Heart left ventricle (tissue), 16 donors: ENCODE measurements at places on chromosomes 4 and X. TPM values are rescaled to one million over a fixed set of nuclear protein-coding genes. Genes with fewer than 3 reads are reported as not detected.

The H2BW2 gene
- total RNA-seq, result not detected

The METAP1 gene
- 60.1 TPM for total RNA-seq

The ODAPH gene
- not detected for total RNA-seq

The RGN gene
- 15.3 TPM for total RNA-seq

The OTC gene
- total RNA-seq, result not detected

The DSPP gene
- not detected for total RNA-seq

The SPANXA1 gene
- not detected for total RNA-seq

The CCDC120 gene
- 1.3 TPM for total RNA-seq

The SPON2 gene
- total RNA-seq, result 13.0 TPM

GRCh38 chrX:15206306-15206705, 63.6 kb downstream of the ASB9 start:
- DNase-seq, result no peak

GRCh38 chr4:53711926-53712325, 120.6 kb upstream of the LNX1 start:
- DNase-seq, result no peak

- no peak for DNase-seq
Observed at GRCh38 chr4:40458683-40459082, 123.5 kb downstream of the CHRNA9 start.

DNA sequence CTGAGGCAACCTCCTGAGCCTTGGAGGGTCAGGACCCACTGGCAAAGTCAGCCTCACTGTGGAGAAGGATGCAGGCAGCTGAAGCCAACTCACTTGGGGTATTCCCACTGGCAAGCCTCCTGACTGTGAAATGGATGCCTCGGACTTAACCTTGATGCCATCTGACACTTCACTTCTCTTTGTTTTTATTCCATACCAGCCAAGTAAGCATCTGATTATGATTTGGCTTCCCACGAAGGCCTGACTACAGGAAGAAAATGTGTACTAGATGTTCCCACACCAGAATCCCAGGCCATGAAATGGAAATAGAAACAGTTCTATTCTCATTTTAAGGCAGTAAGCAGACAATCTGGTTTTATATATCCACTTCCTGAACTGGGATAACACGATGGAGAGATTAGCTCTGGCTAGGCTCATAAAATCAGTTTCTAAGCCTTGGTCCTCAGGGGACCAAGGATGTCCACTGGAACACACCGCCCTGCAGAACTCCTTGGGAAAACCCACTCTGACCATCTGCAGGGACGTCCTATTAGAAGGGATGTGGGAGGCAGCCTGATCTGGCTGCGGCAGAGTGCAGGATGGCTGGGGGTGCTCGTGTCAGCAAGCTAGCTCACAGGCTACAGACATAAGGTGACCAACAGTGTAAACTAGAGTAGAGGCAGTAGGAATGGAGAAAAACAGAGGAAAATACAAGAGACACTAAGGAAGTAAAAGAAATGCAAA, 89.3 kb downstream of the TSPAN5 start:
- DNase-seq, result no peak

GRCh38 chr4:182640932-182641331, 276.3 kb downstream of the DCTD start:
- DNase-seq, result no peak

GRCh38 chr4:84792366-84793301, 173.9 kb downstream of the WDFY3 start:
- DNase-seq, result no peak

DNA sequence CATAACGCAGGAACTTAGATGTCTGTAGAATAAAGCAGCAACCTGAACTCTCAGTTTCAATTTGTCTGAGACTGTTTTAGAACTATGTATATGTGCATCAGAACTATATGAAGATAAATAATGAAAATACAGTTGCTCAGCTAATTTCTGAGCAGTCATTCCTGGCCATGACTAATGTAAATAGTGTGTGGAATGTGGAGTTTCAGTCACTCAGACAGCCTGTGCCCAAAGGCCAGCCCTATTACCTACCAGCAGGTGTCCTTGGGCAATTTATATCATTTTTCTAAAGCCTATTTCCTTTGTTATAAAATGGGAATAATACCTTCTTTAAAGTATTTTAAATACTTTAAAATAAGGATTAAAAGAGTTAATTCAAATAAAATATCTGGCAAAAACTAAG, 56.0 kb upstream of the RELL1 start:
- DNase-seq, result no peak

DNA sequence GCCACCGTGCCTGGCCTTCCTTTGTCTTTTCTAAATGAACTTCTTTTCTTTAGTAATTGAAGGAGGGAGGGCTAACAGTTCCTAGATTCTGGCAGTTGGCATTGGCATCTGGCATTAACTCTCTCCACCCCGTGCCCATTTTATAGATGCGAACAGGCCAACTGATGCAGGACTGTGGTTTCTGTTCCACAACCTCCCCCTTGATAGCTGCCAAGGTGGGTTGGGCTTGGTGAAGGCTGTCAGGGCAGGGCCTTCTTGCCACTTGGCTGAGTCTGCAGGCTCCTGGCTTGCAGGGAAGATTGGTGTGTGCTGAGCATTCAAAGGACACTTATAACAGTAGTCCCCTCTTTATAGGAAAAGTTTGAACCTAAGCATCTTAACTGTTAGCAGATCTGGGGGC, 4.3 kb downstream of the SOWAHD start:
- no peak for DNase-seq

GRCh38 chr4:76216524-76216923, 2.9 kb upstream of the SCARB2 start:
- DNase-seq, result no peak

GRCh38 chrX:54978448-54978847, 15.5 kb downstream of the PFKFB1 start:
- no peak for DNase-seq

DNA sequence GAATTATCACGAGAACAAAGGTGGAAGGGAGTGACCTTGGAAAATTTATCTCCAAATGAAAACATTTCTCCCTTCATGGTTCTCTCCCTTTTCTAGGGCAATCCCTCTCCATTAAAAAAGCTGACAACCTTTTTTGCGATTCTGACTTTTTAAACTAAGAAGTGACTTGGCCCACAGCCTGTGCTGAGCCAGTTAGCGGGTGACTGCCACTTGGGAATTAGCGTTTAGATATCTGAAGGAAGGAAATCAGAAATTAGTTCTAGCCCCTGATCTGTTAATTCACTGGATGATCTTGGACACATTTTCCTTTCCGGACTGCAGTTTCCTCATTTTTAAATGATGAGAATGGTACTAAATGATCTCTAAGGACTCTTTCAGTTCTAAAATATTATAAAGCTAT, 245.0 kb downstream of the FBXO8 start:
- DNase-seq, result no peak

GRCh38 chr4:76998251-76998901, 48.8 kb downstream of the SEPTIN11 start:
- no peak for DNase-seq

DNA sequence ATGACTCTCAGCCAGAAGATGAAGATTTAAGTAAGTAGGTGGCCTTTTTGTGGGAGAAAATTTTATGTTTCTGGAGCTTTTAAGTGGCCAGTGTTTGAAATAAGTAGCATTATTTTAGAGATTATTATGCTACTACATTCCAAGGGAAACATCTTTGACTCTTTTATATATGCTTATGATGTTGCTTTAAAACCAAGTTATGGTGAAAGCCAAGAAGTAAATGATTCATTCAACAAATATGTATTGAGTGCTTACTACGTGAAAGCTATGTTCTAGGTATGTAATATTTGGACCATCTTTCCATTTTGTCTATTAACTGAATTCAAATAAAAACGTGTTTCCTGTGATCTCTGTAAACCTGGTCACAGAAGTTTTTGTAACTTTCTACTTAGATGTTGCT, 58.3 kb downstream of the ZFX start:
- no peak for DNase-seq

DNA sequence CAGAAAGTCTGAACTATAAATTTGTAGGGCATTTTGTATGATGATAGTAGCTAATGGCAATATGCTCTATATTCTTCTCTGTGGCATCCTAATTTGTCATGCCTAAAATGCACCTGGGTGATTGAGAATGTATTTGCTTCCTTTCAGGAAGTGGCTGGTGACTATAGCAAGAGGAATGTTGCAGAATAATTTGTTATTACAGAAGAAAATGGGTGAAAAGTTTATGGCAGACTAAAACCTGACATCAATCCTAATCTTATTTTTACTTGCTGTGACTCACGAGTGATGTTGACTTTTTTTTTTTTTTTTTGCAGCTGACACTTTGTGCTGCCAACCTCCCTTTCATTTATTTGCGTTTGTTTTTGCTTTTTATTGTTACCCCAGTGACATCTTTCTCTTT, 141.1 kb downstream of the MSL3 start:
- DNase-seq, result no peak

GRCh38 chr4:45778514-45778913, 345.3 kb downstream of the GABRG1 start:
- DNase-seq, result no peak

DNA sequence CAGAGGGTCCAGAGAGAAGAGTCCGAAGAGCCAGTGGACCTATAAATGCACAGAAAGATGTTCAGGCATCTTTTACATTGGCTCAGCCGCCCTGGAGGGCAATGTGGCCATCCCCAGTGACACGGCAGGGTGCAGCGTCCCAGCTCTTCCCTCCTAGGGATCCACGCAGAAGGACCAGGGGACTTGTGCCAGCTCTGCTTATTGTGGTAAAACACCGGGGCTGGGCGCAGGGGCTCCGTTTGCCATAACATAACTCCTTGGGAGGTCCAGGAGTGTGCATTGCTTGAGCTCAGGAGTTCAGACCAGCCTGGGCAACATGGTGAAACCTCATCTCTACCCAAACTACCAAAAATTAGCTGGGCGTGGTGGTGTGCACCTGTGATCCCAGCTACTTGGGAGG, 70.2 kb downstream of the CPZ start:
- DNase-seq, result no peak

- DNase-seq, result no peak
Observed at GRCh38 chr4:171812665-171813525, at the start of gene GALNTL6. GALNTL6 (plus strand) TSS chr4:171813404.
